ENCODE measurements at places on chromosomes 7 and 10.

DNA sequence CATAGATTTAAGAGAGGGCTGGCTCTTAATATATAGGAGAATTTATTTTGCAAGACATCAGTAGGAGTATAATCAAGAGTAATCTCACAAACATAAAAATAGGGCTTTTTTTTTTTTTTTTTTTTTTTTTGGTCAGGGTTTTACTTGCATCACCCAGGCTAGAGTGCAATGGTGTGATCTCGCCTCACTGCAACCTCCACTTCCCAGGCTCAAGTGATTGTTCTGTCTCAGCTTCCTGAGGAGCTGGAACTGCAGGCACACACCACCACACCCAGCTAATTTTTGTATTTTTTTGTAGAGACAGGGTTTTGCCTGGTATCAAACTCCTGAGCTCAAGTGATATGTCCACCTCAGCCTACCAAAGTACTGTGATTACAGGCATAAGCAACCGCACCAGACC, 535.3 kb downstream of the CCSER2 start:
- no peak for DNase-seq

DNA sequence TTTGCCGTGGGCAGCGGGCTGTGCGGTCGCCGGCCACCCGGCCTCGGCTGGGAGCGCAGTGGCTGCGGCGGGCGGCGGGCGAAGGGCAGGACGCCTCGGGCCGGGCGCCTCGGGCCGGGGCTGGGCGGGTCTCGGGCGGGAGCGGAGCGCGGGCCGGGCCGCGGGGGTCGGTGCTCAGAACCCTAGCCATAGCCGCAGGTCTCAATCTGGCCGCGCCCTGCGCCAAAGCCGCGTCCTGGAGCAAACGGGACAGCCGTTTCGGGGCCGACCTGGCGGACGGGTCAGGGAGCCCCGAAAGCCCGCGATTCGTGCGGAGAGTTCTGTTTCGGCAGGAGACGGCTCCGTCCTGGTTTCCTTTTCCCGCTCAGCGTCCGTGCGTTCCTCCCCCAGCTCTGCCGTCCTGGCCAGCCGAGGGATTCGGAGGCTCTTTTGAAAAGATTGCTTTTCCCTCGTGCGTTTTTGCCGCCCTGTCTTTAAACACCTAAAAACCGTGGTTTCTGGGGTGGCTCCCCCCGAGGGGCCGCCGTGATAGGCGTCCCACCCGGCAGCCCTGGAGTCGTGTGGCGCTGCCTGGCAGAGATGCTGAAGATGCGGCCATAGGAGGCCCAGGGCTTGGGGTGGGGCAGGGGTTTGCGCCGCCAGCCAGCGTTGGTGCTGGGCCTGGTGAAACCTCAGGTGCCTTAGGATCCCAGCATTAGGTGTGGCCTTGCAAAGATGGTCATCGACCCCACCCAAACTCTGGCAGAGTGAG, 727 bp downstream of the RET start:
- DNase-seq: no peak

DNA sequence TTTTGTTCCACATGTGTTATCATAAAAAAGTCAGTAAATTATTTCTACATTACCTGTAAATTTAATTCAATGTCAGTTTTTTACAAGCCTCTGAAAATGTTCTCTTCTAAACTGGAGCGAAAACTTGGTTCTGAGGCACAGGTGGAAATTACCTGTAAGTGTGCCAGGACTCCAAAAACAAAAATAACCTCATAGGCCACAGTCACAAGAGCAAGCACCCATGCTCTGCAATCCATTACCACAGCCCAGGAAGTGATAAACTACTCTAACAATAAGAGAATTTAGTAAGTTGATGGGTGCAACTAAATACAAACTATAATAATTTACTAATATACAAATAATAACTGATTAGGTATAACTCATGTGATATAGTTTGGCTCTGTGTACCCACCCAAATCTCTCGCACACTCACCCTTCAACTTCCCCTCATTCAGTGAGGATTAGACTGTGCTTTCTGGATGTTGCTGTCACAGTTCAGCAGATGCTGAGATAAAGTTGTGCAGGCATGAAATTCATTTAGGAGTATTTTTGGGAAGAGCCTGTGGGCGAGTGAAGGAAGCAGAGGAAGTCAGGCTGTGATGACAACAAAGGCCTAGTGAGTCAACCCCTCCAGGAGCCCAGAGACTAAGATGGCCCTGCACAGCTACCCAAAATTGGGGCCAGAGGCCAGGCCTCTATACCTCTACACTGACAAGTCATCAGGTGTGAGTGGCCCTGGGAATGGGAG, 16.3 kb upstream of the GIMAP6 start:
- DNase-seq: no peak

DNA sequence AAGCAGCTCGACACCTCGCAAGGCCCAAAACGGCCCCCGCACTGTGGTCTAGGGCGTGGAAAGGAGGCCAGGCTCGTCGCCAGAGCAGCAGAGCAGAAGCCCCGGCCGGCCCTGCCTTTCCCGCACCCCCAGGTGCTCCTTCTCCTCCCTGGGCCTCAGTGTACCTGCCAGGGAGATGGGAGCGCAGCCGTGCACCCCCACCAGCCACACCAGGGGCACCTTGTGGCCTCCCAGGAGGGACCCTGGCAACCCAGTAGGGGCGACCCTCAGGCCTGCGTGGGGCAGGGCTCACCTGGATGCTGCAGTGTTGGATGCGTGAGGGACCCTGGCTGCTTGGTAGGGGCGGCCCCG, 9.5 kb downstream of the PDGFA start:
- DNase-seq: no peak

All from SJSA1 (cell line).